Inflammatory macrophage treated with lipopolysaccharide for 4 hours (primary cell): ENCODE measurements at places on chromosomes 16 and 17.

GRCh38 chr17:27530764-27531391, 74.6 kb downstream of the KSR1 start:
- peak; percentile 91 for DNase-seq

DNA sequence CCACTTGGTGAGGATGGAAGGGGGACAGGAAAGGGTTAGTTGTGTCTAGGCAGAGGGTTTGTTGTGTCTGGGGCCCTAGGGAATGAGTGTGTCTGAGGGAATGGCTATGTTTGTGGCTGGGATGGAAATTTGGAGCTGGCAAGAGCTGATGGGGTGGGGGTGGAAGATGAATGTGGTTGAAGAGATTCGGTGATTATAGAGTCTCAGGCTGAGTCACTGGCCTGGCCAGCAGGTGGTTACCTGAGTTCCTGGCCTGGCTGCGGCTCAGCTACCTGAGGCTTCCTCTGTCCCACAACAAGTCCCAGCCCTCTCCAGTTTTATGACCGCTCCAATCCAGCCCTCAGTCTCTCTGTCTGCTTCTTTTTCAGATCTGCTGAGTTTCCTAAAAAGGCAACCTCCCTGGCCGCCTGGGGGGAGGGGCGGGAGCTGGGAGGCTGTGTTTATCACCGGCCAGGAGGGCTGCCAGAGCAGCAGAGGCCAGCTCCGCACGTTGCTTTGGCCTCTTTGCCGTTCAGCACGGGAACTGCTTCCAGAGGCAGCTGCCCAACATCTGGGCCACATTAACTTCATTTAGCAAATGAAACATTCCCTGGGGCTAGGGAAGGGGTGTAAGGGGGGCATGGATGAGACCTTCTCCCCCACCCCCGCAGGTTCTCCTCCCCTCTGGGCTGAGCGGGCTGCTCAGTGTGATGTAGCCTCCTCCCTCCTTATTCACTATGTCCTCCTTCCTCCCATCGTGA, 21.8 kb downstream of the ITGB3 start:
- DNase-seq, result no peak

GRCh38 chr16:75710344-75710743, 9.1 kb upstream of the DUXB start:
- DNase-seq, result no peak

DNA sequence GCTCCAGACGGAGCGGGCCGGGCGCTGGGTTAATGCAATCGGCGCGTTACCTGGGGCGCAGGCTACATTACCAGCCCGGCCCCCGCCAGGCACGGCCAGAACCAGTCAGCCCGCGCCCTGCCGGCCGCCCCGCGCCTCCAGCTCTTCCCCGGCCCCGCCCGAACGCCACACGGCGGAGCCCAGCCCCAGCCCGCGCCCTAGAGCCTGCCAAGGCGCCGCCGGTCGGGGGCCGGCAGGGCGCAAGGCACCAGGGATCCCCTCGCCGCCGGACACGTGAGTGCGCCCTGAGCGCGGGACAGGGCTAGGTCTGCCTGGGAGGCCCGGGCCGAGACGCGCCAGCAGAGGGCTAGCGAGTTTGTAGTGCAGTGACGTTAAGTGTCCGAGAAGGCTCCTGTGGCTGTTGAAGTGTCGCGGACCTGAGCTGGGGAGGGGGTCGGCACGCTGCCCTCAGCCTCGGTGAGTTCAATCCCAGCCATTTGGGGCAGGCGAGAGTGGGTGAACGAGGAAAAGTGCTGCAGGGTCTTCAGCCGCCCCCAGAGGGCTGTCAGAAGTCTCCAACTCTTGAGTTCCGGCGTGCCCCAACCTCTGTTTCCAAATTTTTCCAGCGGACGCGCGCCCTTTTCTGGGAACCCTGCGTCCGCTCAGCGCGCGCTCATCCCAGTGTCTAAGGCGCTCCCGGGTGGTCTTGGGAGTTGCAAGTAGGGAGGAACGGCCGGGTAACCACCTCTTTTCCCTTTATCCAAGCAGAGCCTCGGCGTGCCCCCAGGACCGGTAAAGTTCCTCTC, at the start of gene SLC6A2:
Gene SLC6A2 (plus strand): TSS at position 92 of the 785 bp plus-strand sequence. CDS start 707 bp downstream, outside the sequence.
- no peak for DNase-seq

DNA sequence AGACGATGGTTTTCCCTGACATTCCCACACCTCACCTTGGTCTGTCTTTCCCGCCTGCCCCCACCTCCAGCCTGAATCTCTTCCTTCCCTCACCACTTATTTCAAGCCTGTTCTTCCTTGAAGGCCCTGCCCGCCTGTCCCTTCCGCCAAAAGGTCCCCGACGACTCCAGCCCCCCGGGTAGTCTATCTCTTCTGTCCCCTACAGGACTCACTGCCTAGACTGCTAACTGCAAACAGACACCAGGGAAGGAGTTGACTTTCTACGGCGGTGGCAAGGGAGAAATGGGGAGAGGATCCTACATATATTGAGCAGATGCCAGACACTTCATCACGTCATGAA, 53.7 kb downstream of the NT5M start:
- DNase-seq, result no peak

GRCh38 chr16:69253870-69254341, 57.2 kb upstream of the VPS4A start:
- no peak for DNase-seq

GRCh38 chr17:28724500-28725165, 1.4 kb downstream of the TLCD1 start:
- no peak for DNase-seq
